ENCODE measurements at places on chromosomes 6 and 20.

DNA sequence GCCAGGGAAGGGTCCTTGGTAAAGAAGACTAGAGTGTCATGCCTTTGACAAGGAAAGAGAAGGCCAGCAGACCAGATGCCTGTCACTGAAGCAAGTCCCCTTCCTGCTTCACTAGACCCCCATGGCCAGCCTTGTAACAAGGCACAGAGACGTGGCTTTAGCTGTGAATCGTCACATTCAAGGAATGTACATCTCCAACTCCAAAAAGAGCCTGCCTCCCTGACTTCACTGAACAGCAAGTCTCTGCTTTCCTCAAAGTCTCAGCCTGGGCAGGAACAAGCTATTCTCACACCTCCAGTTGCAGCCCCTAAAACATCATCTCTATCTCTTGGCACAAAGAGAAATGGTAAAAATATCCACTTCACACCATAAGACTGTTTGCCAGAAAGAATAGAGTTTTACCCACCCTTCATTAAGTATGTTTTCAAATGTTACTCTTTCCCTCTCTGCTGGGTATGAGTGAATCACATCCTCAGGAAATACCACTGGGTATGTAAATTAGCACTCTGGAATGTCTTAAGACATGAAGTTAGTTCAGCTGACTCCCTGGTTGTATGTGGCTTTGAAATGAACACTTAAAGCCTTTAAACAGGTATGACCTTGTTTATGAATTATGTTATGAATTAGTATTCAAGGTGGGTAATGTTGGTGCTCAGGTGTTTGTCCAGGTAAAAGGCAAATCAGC, 46.4 kb upstream of the NT5E start:
- peak; percentile 61 for ATAC-seq

GRCh38 chr20:3595541-3595940, 67.7 kb downstream of the GFRA4 start:
- no peak for ATAC-seq

GRCh38 chr6:10259671-10260070, 155.2 kb downstream of the TFAP2A start:
- no peak for ATAC-seq

DNA sequence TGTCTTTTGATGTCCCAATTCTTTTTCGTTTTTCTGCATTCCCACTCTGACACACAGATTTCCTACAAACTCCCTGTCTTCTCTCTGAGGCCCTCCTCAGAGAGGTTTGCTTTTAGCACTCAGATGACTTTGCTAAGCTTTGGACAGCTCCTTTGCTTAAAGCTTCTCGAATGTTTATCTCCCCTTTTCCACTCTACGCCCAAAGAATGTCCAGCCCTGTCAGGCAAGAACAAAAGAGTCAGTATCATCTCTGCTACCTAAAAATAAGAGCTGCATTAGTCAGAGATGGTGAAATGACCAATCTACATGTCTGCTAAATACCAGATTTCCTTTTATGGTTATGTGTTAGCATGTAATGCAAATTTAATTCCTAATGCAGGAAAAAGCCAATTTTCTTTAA, 56.8 kb downstream of the PREP start:
- peak; percentile 37 for ATAC-seq

DNA sequence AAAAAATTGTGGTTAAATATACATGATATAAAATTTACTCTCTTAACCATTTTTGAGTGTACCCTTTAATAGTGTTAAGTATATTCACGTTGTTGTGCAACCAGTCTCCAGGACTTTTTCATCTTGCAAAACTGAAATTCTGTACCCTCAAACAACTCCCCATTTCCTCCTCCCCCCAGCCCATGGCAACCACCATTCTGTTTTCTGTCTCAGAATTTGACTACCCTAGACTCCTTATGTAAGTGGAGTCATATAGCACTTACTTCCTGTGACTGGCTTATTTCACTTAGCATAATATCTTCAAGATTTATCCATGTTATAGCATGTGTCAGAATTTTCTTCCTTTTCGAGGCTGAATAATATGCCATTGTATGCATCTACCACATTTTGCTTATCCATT, 5.1 kb downstream of the VPS16 start:
- ATAC-seq, result no peak

GRCh38 chr6:18241208-18242038, 22.9 kb downstream of the DEK start:
- peak; percentile 57 for ATAC-seq

- ATAC-seq, result no peak
Measured at GRCh38 chr6:157996201-157996712, 14.6 kb downstream of the SYNJ2 start.

DNA sequence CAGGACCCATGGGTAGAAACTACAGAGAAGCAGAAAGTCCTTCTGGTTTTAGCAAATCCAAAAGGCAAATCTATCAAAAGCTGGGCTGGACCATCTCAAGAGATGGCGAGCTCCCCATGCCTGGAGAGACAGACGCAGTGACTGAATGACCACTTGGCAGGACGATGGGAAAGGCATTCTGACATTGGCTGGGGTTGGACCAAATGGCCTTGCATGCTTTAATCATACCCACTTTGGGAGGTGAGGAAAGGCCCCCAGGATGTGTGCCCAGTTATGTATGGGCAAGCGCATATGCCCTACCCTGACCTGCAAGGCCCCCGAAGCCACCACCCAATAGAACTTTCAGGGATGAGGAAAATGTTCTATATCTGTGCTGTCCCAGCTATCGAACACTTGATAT, 45.1 kb downstream of the JPH2 start:
- ATAC-seq, result no peak

- no peak for ATAC-seq
Measured at GRCh38 chr6:98230250-98230649, 604.1 kb upstream of the POU3F2 start.

DNA sequence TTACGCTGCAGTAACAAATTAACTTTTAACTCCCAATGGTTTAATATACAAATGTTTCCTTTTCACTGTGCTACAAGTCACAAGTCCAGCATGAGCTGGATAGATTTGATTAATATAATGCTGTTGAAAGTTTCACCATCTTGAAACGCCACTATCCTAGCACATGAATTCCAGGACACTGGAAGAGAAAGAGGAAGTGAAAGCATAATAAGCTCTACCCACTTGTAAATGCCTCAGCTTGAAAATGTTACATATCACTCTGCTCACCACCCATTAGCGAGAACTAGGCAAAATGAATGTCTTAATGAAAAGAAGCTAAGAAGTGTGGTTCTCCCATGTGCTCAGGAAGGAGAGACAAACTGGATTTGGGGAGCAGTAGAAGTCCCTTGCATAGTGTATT, 46.9 kb downstream of the PCSK2 start:
- ATAC-seq, result no peak

- ATAC-seq, result no peak
Measured at GRCh38 chr6:38306931-38307330, 332.8 kb downstream of the BTBD9 start.
